Stimulated activated CD4-positive, alpha-beta T cell treated with anti-CD3 and anti-CD28 coated beads, Interleukin-12 subunit alpha, Interleukin-12 subunit beta, amount 100 ng/mL, for 48 hours (primary cell): ENCODE measurements at places on chromosomes 5 and 9.

DNA sequence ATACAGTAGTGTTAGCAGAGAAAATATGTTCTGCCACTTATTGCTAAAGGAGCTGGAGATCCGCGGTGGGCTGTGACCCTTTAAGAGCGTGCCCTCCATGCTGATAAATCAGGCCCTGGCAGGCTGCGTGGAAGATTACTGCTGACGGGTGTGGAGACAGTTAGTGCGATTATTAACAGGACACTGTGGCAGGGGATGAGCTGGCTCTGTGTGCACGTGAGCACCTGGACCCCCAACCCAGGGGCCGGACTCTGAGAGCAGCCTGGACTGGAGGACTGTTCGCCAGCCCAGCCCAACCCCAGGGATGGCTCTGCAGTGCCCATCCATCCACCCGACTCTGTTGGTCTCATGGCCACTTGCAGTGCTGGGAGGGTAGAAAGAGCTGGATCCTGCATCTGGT lies 162.0 kb downstream of the MELK start:
- DNase-seq = no peak

DNA sequence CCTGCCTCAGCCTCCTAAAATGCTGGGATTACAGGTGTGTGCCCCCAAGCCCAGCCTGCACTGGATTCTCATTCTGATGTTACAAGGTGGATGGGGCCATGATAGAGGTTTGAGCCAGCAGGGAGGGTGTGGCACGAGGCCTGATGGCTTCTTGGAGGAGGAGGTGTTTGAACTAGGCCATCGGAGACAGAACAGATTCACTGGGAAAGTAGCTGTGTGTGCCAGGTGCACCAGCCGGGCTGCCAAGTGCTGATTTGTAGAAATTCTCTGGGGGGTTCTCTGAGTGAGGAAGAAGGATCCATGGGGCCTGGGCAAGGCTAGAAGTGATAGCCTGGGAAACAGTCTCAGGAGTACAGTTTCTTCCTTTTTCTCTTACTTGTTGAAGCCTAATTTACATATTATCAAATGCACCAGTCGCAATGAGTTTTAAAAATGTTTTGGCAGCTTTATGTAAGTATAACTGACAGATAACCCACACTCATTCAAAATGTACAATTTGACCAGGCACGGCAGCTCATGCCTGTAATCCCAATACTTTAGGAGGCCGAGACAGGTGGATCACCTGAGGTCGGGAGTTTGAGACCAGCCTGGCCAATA lies 31.1 kb upstream of the STXBP1 start:
- DNase-seq = no peak

DNA sequence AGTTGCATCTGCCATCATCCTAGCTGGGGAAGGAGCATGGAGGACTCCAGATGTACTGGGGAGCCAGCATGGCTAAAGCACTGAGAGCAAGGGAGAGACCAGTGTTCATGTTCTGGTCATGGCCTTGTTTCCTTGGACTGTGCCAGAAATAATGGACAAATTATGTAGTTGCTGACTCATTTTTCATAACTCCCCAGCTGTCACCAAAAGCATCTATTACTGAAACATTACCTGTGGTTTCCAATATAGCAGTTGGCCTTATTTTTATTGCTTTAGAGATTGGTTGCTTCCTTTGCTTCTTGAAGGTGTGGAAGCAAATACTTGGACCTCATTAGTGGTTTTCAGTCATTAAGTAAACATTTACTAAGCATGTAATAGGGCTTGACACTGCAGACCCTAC lies 11.3 kb downstream of the RALGPS1 start:
- DNase-seq = no peak

- peak; percentile 91 for DNase-seq
These were observed 36.4 kb upstream of the GLRX start for GRCh38 chr5:95858661-95859595.

- no peak for DNase-seq
These were observed 408.4 kb downstream of the ZNF608 start for GRCh38 chr5:124337996-124338395.

- DNase-seq = no peak
These were observed 63.3 kb downstream of the GALNT10 start for GRCh38 chr5:154253807-154254206.

DNA sequence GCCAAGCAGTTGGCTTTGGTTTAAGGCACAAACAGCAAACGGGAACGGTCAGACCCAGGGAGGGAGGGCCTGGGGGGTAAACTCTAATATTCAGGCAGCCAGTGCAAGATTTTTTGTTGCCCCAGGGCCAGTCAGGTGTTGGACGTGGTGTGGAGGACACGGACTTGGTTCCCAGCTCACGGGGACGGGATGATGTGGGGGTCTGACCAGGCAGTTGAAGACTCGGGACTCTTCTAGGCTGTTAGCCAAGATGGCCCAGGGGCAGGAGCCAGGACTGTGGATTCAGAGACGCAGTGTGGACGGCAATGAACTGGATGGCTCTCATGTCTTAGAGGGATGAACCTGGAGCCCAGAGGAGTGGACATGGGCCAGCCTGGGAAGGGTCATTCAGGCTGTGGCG lies 169.2 kb downstream of the C9orf50 start:
- DNase-seq = no peak

GRCh38 chr5:143494162-143494561 lies 90.7 kb upstream of the NR3C1 start:
- no peak for DNase-seq

DNA sequence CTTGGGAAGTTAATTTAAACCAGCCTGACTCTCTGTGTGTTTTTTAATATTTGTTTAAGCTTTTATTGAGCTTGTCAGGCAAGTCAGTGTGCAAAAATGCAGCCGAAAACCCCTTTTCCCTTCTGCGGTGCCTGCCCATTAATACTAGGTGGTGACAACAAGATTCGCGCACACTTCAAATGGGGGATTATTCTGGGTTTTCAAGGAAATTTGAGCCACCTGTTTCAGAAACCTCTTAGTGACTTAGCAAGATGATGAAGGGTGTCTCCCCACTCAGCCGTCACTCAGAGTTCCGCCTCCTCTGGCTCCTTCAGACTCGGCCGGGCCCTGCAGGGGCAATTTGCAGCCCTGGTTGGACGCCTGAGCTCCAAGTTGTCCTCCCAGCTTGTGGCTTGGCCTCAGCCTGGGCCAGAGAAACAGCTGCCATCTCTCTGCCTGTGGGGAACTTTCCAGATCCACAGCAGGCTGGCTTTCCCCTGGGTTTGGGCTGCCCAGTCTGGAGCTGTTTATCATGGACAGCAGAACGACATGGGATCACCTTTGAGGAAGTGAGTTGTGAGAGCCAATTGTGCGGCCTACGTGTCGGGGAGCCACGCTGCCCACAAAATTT lies 75.9 kb downstream of the SPRY4 start:
- no peak for DNase-seq

DNA sequence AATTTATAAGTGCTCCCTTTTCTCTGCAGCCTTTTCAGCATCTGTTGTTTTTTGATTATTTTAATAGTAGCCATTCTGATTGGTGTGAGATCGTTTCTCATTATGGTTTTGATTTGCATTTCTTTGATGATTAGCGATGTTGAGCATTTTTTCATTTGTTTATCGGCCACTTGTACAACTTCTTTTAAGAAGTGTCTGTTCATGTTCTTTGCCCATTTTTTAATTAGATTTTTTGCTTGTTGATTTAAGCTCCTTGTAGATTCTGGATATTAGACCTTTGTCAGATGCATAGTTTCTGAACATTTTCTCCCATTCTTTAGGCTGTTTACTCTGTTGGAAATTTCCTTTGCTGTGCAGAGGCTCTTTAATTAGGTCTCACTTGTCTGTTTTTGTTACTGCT lies 46.3 kb downstream of the FYB1 start:
- DNase-seq = no peak

- DNase-seq = peak; percentile 8
These were observed 616 bp downstream of the ABL1 start for GRCh38 chr9:130835441-130836298.
